NCI-H510A (cell line): ENCODE measurements at places on chromosomes 16 and 17.

- DNase-seq, result no peak
Measured at GRCh38 chr17:9024497-9024896, 3.2 kb downstream of the NTN1 start.

GRCh38 chr16:64346080-64346479 is 775.8 kb downstream of the CDH11 start:
- DNase-seq, result no peak

- no peak for DNase-seq
Measured at GRCh38 chr16:79721270-79721669, 120.7 kb upstream of the MAF start.

DNA sequence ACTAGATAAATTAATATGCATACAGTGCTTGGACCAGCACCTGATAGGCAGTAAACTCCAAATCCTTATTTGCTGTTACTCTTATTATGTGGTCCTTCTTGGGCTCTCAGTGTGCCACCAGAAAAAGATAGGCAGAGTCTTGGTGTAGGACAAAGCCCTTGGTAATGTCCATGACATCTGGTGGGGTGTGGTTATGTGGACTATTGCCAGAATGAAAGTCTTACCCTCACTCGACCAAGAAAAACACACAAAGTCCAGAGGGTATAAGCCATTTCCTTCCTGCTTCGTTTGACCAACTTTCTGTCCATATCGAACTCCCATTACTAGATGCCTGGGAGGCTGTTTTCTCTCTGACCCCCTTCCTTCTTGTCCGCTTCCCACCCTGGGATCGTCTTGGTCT is 140.9 kb downstream of the UTP18 start:
- no peak for DNase-seq

DNA sequence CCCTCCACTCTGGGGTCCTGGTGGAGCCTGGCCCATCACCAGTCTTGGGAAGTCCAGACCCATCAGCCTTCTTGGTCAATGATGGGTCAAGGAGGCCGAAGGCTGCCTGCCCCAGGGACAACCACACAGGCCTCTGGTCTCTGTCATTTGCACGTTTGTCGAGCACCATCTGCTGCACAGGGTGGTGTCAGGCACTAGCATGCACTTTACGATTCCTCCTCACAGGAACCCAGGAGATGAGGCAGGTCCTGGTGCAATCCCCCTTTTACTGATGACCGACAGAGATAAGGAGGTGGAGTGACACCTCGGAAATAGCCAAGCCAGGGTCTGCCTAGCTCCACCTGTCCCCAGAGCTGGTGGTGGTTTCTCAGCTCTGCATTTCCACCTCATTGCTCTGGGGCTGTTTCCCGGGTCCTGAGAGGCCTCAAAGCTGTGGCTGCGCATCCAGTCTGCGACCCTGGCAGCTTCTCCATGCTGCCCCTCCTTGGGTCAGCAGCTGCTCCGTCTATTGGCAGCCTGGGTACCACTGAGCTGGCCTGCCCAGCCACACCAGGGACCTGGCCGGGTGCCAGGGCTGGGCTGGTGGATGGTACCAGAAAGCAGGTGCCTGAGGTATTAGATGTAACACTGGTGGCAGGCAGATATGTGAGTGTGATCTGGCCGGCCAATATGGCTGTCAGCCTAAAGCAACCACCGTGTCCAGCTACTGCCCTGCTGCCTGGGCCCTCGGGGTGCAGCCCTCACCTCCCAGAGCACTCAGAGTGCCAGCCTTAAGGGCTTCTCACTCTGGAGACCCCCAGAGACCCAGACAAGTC is 10.0 kb downstream of the MMP15 start:
- no peak for DNase-seq

DNA sequence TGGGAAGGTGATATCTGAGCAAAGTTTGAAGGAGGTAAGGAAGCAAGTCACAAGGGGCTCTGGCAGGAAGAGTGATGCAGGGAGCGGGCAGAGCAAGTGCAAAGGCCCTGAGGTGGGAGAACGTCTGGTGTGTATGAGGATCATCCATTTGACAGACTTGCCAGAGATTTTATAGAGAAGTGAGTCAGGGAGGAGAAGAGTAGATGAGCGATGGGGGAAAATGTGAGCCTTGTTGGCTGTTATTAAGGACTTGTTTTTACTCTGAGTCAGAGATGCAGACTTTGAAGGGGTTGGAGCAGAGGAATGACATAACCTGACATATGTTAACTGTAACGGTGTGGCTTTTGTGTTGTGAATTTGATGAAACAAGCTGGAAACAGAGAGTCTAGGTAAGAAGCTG is 3.5 kb upstream of the CLEC10A start:
- DNase-seq, result no peak

DNA sequence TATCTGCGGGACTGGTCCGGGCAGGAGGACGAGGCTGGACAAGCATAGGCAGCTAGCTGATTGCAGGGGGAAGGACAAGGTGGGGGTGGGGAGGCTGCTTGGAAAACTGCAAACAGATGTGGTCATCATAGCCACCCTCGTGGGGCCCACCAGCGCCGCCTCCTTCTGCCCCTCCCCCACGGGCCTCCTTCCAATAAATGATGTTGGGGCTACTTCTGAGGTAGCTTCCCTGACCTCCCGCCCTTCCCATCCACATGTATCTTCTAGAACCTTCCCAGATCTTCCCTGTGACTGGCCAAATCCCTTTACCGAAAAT is 12.3 kb upstream of the CDC42EP4 start:
- DNase-seq, result no peak

- no peak for DNase-seq
Measured at GRCh38 chr17:29563816-29564215, 3.0 kb downstream of the ABHD15 start.
